ENCODE measurements at places on chromosomes 11 and 22.

- DNase-seq: peak; percentile 60
Observed at GRCh38 chr11:34585735-34586487, 35.0 kb upstream of the EHF start.

DNA sequence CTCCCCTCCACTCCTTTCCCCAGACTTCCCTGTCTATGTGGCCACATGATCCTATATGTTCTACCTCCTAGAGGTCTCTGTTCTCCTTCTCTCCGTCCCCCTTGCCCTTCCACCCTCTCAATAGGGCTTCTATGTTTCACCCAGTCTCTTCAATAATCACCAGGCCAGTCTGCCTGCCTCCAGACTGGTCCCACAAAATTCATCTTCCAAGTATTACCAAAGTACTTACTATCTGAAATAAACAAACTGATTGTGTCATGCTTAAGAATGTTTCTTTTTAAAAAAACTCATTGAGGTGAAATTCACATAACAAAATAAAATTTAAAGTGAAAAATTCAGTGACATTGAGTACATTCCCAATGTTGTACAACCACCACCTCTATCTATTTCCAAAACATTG lies 44.2 kb downstream of the MTNR1B start:
- no peak for DNase-seq

- peak; percentile 97 for DNase-seq
Observed at GRCh38 chr11:108497317-108498045, 703 bp downstream of the POGLUT3 start.

GRCh38 chr22:42270176-42270509 lies 310 bp downstream of the TCF20 start:
- no peak for DNase-seq

GRCh38 chr11:18384157-18384641 lies 10.2 kb upstream of the LDHA start:
- peak; percentile 32 for DNase-seq

GRCh38 chr22:19832476-19833108 lies 22.1 kb downstream of the GNB1L start:
- no peak for DNase-seq

DNA sequence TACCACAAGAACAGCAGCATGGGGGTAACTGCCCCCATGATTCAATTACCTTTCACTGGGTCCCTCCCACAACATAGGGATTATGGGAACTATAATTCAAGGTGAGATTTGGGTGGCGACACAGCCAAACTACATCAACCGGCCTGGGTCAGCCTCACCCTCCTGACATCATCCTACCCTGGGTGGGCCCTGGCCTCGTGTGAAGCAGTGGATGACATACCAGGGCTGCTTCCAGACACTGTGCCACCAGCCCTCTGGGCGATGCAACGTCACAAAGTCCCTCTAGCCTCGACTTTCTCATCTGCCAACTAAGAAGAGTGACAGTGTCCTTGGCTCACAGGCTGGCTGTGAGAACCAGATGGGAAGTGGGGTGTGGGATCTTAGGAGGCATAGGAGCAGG lies 8.7 kb upstream of the TPCN2 start:
- DNase-seq: no peak

DNA sequence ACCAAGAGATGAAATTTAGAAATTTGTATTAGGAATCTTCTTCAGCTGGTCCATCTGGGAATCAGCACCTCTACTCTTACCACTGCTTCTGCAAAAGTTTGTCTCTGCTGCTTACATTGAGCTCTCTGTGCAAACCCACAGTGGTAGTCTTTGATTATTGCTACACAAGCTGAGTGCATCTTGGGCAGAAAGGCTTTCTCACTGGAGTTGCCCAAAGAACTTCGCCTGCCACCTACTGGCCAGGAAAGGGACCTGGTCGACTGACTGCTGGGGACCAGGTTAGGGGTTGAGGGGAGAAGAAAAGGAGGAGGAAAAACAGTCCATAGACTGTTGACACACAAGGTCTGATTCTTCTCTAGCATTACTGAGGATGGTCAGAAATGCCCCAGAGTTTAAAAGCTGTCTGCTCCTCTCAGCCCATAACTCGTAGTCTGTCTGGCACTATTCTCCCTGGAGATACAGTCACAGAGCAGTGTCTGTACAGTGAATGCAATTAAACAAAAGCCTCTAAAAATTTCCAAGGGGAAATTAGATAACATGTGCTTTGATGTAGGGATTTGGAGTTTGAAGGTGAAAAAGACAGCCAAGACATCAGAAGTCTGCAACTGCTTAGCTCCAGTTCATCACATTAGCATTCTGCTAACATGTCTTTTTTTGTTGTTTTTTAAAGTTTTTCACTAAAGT lies 215.0 kb upstream of the CTSC start:
- DNase-seq: no peak

GRCh38 chr22:20380486-20380885 lies 13.5 kb upstream of the ZNF74 start:
- no peak for DNase-seq

GRCh38 chr11:62394825-62395538 lies 23.9 kb upstream of the SCGB1A1 start:
- DNase-seq: peak; percentile 63

- DNase-seq: no peak
Observed at GRCh38 chr11:83866655-83867054, 580.5 kb upstream of the CCDC90B start.

GRCh38 chr11:19597206-19597605 lies 115.4 kb upstream of the NAV2 start:
- no peak for DNase-seq

DNA sequence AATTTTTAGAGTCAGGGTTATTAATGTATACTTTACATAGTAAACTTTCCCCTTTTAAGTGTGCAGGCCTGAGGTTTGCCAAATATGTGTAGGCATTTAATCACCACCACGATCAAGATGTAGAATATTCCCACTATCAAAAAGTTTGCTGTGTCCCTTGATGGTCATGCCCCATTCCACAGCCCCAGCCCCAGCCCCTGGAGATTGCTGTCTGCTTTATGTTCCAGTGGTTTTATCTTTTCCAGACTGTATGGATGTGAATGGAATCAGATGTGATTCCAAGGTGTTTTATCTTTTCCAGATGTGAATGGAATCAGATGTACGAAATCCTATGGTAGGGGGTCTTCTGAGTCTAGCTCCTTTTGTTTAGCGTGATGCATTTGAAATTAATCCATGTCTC lies 93.1 kb upstream of the B3GAT1 start:
- no peak for DNase-seq

DNA sequence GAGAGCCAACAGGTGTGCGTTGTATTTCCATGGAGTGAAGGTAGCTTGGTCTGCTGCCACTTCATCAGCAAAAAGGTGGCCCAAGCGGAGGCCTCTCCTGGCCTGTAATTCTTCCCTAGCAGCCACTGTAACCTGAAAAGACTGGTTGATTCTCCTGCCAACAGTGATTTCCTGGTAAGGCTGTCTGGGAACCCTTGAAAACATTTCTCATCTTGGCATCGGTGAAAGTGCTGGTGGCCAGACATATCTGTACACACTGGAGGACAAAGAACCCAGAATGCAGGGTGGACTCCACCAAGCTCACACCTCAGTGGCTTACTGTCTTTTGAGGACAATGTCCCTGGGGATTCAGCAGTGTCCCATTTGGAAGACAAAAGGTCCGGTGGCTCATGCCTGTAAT lies 128.0 kb downstream of the TRIM29 start:
- DNase-seq: no peak

DNA sequence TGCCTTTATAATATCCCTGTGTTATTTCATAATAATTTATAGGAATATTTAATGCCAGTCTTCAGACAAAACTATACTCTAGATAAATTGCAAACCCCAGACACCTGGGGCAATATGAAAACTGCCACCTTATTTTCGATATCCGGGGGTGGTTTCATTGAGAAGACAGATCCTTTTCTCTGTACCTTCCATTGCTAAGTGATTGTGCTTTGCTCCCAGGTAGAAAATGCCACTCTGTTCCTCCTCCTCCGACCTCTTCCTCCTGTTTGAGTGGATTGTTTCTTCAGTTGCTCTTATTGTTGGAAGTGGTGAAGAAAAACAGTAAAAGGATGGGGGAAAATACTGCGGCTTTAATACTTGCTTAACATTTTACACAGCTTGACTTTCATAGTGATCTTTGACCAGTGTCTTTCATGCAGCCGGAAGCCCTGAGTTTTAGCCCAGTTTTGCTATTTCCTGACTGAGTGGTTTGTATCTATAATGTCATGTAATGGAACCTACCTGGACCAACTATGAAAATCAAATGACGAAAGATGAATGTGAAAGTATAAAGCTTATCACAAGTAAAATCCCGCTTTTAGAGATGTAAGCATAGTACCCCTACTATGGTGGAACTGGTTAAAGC lies 5.6 kb upstream of the GRIK4 start:
- no peak for DNase-seq

- DNase-seq: no peak
Observed at GRCh38 chr22:46366801-46367706, 31.5 kb downstream of the TRMU start.

DNA sequence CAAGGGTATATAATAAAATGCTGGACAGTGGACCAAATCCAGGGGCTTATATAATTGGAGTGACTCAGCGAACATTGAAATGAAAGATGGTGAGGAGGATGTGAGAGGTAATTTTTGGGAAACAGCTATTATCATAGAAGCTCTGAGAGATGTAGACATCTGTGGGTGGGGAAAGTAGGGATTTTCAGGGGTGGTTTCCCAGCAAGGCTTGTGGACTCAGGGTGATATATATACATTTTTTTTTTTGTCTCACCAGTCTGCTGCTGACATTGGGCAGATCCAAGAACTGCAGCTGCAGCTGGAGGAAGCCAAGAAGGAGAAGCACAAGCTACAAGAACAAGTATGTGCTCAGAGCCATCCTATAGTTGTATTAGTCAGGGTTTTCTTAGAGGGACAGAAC lies 208.1 kb downstream of the MYO18B start:
- no peak for DNase-seq

DNA sequence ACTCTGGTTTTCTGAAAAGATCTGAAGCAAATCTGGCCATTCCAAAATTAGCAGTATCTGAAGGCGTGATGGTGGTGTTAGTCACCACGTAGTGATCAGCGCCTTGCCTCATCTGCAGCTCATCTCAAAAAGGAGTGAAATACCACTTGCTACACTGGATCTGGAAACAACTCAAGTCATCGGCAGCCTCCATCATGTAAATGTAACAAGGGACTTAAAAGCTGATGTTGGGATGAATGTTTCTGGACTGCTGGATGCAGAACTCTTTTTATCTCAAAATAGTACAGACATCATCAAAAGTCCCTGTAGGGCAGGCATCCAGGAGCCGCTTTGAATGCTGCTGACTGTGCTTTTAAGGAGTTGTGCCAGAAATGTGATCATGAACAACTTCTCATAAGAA lies 14.1 kb upstream of the APLP2 start:
- DNase-seq: peak; percentile 47

DNA sequence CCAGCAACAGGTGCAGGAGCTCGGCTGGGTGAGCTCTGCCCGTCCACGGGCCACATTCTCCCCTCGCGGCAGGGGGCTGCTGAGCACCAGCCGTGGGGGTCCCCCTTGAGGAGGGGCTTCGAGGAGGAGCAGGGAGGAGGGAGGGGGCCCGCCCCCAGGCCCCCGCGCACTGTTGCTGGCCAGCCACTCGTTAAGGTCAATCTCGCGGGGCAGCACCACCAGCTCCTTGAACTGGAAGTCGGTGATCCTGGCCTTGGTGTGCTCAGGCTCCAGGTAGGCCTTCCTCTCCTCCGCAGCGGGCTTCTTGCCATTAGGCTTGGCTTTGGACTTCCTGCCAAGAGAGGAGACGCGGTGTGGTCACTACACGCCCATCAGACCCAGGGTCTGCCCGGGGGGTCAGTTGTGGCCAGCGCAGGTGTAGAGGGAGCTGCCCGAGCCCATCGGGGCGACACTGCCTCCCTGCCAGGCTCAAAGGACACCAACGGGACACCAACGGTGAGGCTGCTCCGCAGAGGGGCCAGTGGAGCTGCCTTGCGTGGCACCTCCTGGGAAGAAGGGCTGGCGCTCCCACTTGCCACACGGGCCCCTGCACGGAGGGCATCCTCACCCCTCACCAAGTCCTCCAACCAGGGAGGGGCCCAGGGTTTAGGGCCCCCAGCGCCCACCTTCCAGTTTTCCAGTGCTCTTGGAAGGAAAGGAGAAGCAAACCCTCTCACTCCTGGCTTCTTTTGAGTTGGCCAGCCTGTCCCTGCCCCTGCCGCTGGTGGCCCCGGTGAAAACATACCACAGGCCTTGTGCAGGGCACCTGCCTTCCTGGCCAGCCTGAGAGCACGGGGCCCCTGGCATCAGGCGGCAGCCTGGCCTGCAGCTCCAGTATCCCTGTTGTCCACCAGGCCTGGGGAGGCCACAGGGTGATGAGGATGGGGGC lies 5.8 kb downstream of the MOB2 start:
- no peak for DNase-seq

DNA sequence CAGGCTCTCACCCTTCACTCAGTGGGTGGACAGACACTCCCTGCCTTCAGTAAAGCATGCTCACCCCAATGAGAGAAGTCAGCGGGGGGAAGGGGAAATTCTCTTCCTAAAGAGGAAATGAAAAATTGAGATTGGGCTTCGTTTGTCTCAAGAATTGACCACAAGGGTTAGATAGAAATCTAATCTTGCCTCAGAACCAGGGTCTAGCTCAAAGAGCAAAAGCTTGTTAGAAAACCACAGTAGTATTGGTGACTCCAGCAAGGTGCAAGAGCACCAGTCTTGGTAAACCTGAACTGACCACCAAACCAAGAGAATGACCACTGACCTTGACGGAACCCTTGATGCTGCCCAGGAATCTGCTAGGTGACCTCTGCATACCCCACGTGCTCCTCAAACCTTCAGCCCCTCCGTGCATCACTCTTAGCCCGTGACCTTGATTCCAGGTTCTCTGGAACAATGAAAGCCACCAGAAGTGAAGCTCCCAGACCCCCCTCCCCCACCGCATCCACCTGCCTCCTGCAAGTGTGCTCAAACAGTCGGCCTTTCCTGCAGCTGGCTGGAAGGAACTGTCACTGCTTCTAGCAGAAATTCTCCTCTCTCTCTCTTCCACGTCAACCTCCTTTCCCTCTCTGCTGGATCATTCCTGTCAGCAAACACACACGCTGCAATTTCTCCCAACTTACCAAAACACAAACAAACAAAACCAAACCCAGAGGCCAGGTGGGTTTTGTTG lies 3.1 kb upstream of the TMA7B start:
- no peak for DNase-seq

Measured in fibroblast of skin of left quadriceps (primary cell).